ENCODE measurements at places on chromosomes 3 and 15.
A peak's percentile ranks its signal among the peaks of the same experiment; 100 is the strongest.

GRCh38 chr15:36218322-36218721, 361.1 kb upstream of the CDIN1 start:
- no peak for DNase-seq

- DNase-seq = no peak
These were observed 181.6 kb downstream of the CFAP20DC start for GRCh38 chr3:58868097-58868779.

- DNase-seq = no peak
These were observed 14.1 kb downstream of the CMTM6 start for GRCh38 chr3:32488474-32489008.

- DNase-seq = no peak
These were observed 551.5 kb upstream of the AGTR1 start for GRCh38 chr3:148146241-148146640.

DNA sequence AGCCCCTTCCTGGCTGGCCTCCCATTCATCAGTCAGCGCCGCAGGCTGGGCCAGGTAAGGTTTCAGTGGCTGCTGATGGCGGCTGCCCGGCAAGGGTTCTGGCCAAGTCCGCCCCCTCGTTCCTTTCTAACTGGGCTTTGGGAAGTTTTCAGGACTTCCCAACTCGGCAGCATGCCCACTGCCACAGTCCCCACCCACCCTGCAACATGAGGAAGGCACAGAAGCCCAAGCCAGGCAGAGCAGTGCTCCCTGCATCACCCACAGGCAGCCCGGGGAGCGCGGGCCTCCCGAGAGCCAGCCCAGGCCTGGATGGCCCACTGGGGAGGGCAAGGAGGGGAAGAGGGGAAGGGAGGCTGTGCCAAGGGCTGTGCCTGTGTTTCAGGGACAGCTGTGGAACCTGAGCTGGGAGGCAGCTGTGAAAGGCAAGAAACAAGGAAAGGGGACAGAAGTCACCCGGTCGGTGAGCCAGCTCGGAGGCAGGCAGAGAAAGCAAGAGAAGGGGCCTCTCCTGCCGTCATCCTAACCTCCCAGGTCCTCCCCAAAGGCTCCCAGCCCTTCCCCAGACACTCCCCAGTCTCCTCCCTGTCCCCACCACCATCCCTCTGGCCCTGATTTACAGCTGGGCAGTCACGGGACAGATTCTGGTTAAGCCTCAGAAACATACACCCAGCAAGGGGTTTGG, 73.9 kb downstream of the CPN2 start:
- DNase-seq = no peak

DNA sequence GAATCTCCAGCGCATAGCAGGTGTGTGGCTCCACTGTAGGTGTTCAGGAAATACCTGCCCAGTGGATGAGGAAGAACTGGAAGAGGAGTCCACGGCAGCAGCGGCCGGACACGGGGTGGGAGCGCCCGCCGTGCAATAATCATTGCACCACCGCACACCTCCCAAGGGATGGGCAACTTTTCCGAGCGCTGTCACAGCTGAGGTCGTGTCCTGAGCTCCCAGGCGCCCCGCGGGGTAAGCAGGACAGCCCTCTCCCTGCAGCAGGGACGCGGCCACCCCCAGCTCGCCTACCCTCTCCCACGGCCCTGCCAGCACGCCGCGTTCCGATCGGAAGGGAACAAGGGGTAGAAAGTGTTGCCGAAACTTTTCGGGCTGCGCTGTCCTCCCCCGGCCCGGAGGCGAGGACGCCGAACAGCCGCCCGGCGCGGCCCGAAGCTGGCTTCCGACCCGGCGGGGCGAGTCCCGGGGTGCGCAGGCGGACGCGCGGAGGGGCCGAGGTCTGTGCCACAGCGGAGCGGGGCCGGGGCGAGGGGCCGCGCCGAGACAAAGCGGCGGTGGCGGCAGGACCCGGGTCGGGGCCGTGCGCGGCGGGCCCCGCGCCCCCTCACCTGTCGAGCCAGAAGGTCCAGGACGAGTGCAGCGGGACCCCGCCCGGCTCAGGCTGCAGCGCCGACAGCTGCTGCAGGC, 475 bp downstream of the EIF4E3 start:
- DNase-seq = peak; percentile 57

- no peak for DNase-seq
These were observed 10.7 kb downstream of the EHD4 start for GRCh38 chr15:41961595-41962202.

DNA sequence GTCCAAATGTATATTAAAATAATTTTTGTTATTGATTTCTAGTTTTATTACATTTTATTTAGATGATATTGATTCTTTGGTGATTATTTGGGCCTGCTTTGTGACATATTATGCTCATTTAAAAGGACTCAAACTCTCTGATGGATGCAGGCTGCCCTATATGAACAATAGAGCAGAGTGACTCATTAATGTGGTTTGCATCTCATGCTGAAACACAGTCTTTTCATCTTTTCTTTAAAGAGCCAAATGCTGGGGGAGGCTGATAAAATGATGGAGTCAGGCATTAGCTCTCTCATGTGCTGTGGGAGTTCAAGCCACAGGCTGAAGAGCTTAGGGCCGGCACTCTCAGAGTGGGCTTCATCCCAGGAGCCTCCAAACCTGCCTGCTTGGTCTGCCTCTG, 7.2 kb downstream of the PLA1A start:
- no peak for DNase-seq

DNA sequence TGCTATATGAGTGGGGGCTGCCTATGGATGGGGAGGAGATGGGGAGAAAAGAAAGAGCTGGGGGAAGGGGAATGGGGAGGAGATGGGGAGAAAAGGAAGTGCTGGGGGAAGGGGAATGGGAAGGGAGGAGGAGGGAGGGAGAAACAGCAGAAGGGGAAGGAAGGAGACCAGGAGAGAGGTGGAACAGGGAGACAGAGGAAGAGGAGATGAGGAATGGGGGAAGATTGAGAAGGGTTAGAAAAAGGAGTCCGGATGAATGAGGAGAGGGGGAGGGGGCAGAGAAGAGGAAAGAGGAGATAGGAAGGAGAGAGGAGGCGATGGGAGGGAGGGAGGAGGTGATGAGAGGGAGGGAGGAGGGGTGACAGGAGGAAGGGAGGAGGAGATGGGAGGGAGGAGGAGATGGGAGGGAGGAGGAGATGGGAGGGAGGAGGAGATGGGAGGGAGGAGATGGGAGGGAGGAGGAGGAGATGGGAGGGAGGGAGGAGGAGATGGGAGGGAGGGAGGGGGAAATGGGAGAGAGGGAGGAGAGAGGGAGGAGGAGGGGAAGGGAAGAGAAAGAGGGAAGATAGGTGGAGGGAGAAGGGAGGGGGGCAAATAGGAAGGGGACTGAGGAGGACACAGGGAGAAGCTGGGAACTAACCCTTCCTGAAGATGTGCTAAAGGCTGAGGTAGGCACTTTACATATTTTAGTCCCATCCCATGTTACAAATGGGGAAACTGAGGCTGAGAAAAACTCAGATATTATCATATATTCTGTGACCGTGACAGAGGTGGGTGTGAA, 6.6 kb upstream of the BCL2L10 start:
- DNase-seq = no peak

GRCh38 chr3:37862903-37863815, 1.5 kb downstream of the CTDSPL start:
- no peak for DNase-seq

- DNase-seq = peak; percentile 29
These were observed at the start of gene ACTC1 for GRCh38 chr15:34795267-34796081. TSS of gene ACTC1 (minus strand) at chr15:34795549. CDS start at chr15:34794808, 741 bp downstream.

- DNase-seq = no peak
These were observed 199.6 kb downstream of the EFHB start for GRCh38 chr3:19734453-19734852.

GRCh38 chr3:48084929-48085328, 68.7 kb upstream of the MAP4 start:
- DNase-seq = no peak

DNA sequence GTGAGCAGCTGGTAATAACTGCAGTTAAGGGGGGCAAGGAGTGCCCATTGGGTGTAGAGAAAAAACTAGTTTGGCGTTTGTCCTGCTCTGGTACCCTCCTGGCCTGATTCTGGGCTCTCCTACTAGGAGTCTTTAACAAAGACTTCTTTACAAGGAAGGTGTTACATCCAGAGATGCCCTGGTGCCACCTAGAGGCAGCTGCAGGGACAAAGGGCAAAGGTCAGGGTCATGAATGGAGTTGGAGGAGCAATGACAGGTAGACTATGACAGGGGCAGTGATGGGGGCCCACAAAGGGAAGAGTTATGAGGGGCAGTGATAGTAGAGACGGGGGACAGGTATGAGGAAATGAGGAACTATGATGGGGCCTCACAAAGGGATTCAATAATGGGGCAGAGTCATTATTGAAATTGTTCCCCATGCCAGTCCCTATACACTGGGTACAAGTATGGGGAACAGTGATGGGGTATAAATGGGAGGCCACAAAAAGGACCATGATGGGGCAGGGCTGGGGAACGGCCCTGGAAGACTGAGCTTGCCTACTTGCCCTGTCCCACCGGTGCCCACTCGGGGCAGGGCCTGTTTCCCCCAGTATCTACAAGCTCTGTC, 7.9 kb downstream of the CCDC71 start:
- peak; percentile 74 for DNase-seq

GRCh38 chr3:181009225-181009624, 19.7 kb upstream of the DNAJC19 start:
- no peak for DNase-seq

DNA sequence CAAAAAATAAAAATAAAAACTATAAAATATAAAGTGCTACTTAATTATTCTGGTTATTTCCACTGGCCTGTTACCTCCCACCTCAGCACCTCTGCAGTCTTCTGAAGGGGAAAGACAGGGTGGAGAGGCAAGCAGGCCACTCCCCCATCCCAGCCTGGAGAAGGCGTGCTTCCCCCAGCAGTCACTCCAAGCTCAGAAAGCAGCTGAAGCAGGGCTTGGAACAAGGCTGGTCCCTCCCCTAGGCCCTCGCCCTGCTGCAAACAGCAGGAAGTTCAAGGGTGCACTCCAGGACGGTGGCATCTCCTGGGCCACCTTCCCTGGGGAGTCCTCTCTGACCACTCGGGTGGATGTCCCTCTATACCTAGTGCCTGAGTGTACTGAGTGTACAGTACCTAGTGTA, 21.4 kb downstream of the CACNA2D2 start:
- DNase-seq = no peak

GRCh38 chr15:74950078-74950908, 6.3 kb downstream of the RPP25 start:
- DNase-seq = peak; percentile 79

DNA sequence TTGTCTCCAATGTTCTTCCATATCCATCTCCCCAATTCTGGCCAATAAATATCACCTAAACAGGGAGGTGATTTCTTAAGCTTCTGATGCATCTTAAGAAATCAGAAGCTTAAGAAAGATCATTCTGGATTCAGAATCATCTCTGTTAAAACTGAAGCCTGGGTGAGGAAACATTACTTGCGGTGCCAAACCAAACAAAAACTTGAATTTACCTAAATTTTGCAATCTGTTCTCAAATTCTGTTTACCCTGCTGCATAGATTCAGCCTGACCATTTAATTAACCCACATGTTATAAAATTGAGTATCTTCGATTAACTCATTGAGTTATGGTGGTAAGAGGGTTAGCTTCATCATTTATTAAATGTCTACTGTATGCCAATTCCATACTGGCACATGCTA, 204.4 kb upstream of the ZNF385D start:
- no peak for DNase-seq

DNA sequence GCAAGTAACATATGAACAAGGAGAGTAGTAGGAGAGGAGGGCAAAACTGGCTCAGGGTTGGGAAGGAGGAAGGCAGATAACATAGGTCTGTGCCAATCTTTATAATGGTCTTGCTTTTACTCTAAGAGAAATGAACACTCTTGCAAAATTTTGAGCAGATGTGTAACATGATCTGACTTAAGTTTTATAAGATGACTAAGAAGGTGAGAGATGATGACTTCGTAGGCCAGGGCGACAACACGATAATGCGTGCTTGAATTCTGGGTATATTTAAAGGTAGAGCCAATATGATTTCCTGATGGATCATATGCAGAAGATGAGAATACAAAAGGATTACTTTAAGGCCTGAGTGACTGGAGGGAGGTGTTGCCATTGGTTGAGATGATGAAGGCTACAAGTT, 265.4 kb upstream of the KCNMB2 start:
- no peak for DNase-seq

DNA sequence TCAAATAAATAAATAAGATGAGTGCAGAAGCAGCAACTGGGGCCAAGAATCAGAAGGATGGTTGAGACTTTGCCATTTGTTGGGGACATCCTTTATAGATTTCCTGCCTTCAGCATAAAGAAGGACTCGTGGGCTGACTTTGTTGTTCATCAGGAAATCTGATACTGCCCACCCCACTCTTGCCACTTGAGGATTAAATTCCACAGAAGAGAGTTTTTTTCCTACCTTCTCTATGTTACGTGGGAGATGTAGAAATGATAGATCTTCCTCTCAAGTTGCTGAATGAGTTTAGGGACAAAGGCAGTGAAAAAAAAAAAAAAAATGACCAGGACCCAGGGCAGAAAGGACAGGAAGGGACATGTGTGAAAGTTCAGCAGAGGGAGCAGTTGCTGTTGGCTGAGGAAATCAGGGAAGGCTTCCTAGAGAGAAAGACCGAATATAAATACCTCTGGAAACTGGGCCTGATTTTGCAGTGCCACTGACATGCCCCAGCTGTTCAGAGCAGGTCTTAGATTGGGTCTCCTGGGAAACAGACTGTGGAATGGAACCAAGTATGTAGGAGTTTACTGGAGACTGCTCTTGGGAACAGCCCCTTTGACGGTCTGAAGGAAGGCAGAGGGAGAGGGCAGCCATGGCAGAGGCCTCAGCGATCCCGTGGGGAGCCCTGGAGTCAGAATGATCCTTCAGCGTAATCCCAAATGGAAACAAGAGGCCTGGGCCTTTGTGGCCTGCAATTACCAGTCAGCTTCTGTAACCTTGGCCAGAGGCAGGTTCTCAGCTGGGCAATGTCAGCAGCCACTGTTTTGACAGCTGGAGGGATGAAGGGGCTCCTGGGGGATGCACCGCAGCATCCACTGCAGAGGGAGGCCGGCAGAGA, 50.9 kb downstream of the C3orf20 start:
- DNase-seq = no peak

DNA sequence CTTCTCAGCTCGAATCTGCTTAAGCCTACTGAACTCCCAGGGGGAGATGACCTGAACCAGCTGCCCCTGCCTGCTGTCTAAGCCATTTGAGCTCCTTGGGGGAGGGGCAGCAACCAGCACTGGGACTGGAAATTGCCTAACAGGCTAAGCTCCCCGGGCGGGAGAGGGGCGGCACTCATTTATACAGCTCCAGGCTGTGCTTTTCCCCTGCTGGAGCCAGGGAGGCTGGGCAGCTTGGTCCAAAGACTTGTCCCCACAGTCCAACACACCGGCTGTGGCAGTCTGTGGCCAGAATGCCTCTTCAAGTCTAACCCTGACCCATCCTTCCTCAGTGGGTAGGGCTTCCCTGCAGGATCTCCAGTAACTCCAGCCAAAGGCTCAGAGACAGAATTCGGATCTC, 1241.5 kb downstream of the ROBO2 start:
- DNase-seq = no peak

GRCh38 chr3:162142511-162142910, 645.9 kb downstream of the OTOL1 start:
- no peak for DNase-seq

DNA sequence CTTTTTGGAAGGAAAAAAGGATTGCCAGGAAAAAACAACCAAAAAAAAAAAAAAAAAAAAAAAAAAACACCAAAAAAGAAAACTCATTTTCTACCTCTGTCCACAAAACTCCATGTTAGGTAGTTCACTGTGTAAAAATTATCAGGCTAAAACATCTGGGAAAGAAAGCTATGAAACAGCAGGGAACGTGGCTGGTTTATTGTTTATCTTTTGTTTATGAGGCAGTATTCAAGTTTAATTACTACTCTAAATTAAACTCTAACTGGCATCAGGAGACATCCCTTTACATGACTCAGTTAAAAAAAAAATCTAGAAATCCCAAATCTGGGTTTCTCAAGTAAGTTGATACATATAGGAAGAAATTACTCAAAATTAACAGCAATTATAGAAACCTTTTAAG, 21.8 kb downstream of the MEIS2 start:
- no peak for DNase-seq

All from HuH-7.5 (cell line).